ENCODE measurements at places on chromosomes 2 and 18.

DNA sequence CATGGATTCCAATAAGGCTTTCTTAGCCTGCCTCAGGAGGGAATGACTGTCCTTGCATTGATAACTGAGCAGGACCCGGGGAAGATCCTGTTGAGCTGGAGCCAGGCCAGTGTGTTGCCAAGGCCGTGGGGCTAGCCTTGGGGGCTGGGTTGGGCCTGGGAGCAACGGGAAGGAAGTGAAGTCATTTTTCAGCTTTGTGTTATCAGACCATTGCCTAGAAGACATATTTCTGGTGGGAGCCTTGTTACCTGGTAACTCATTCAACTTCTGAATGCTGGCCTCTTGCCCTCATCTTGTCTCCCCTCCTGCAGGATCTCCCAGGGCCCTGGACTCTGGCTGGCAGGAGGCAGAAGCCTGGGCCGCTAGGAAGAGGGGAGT is 92.7 kb upstream of the MGAT5 start:
- DNase-seq = no peak

DNA sequence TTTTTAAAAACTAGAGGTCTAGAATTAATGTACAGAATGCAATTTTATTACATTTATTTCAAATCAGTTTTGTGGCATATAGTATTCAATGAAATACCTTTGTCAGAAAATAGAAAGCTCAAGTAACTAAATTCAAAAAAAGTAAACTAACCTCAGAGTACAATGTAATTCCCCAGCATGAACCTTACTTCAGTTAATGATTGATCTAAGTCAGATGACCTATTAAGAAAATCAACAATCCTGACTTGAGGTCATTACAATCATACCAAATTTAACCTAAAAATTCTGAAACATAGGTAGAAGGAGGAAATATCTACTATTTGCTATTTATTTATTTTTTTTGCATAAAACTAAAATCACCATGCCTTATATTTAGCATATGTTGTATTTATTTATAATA is 142.9 kb downstream of the CCDC102B start:
- no peak for DNase-seq

- DNase-seq = no peak
These were observed 12.2 kb upstream of the DNPEP start for GRCh38 chr2:219399716-219400478.

DNA sequence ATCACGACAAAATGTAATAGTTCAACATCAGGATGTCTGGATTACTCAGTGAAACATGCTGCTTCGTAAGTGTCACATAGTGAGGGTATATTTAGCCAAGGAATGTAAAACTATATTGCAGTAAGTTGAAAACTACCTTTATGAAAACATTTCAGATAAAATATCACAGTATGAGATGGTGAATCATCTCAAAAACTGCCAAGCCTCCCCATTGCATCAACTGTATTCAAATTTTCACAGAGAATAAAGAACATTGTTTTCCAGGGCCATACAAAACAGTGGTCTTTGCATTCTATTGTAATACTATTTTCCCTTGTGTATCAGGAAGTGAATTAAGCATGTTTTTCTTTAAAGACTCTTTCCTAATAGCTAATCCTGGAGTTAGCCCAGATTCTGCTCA is 47.6 kb upstream of the MSTN start:
- no peak for DNase-seq

DNA sequence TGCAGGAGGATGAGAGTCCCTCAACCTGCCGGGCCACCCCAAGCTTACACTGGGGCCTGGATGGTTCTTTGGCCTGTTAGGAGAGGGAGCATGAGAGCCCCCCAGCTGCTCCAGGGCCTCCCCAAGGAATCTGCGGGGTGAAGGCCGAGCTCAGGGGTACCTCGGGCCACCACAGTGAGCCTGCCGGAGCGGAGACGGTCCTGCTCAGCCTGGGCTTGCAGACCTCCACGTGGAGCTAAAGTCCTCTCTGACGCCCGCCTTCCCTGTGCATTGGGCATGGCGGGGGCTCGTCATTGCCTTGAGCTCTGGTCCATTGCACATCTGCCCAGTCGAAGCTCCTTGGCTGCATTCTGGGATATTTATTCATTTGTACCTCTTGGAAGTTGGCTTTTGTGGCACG is 62.7 kb downstream of the ASB1 start:
- DNase-seq = no peak

DNA sequence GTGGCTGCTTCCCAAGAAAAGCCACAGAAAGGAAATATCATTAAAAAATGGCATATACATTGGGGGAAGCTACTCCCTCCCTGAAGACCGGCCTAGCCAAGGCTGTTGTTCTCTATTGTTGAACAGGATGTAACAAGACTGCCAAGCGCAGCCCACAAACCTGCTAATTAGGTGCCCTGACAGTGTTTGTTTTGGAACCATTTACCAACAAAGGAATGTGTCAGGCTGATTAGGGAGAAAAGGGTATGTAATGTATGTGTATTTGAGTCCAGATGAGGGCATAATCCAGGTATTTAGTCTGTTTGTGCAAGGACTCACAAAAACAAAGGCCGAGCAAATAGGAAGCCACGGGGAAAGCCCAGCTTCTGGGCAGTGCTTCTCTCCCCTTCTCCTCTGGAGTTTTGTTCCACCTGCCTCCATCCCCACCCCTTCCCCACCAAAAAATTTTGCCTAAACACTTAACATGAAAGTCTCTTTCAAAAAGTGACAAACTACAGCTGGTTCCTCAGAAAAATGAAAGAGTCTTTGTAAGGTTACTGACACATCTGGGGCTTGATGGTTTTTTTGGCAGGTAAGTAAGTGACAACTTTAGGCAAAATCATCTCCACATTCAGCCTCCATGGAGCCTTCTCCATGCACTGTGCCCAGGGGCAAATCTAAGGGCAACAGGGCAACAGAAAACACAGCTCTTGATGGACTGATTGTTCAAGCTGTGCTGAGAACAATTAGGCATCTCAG is 78.3 kb upstream of the FZD5 start:
- DNase-seq = no peak

DNA sequence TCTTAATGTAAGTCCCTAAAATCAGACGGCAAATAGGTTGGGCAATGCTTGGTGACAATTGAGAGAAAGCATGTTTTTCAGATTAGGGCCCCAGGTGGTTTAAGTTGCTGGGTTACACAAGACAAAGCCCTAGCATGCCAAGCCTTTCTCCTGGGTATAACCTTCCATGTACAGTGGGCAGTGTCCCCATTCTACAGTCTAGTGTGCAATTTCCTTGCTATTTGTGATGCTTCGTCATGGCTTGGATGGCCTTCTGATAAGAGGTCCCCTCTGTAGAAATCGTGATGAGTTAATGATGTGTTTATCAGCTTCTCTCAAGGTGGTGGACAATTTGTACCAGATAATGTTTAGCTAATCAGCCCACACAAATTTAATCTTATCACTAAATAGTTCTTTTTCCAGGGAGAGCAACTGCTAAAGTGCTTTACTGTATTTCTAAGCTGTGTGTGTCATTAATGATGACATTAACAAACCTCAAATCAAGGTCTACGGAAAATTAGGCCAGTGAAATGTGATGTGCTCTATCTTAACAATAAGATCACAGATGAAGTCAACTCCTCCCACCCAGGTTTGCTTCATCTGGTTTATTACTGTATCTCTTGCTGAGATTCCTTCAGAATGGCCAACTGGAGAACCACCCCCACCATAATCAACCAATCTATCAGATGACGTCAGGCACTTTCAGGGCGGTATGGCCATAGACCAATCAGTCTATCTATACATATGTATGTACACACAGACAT is 61.7 kb downstream of the PLB1 start:
- DNase-seq = no peak

GRCh38 chr2:101146535-101146934 is 4.6 kb downstream of the TBC1D8 start:
- no peak for DNase-seq

DNA sequence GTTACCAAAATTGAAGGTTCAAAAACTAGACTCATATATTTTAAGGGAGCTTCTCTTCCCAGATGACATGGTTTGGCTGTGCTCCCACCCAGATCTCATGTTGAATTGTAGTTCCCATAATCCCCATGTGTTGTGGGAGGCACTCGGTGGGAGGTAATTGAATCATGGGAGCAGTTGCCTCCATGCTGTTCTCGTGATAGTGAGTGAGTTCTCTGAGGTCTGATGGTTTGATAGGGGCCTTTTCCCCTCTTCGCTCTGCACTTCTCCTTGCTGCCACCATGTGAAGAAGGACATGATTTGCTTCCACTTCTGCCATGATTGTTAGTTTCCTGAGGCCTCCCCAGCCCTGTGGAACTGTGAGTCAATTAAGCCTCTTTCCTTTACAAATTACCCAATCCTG is 140.1 kb downstream of the MAIP1 start:
- DNase-seq = no peak
